ENCODE measurements at places on chromosomes 7 and 10.

GRCh38 chr10:62636825-62637248 is 167.7 kb upstream of the ADO start:
- DNase-seq = no peak

GRCh38 chr7:91553410-91553895 is 289.2 kb downstream of the FZD1 start:
- no peak for DNase-seq

GRCh38 chr10:76015245-76015644 is 583.8 kb downstream of the LRMDA start:
- no peak for DNase-seq

DNA sequence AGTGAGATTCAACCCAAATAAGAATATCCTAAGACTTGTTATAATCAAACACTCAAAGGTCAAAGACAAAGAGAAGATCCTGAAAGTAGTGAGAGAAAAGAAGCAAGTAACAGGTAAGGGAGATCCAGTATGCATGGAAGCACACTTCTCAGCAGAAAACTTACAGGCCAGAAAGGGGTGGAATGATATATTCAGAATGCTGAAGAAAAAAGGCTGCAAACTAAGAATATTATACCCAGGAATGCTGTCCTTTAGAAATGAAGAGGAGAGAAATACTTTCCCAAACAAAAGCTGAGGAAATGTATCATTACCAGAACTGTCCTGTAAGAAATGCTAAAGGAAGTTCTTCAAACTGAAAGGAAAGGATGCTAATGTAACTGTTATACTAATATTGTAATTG is 12.6 kb upstream of the ZNF746 start:
- DNase-seq = no peak

DNA sequence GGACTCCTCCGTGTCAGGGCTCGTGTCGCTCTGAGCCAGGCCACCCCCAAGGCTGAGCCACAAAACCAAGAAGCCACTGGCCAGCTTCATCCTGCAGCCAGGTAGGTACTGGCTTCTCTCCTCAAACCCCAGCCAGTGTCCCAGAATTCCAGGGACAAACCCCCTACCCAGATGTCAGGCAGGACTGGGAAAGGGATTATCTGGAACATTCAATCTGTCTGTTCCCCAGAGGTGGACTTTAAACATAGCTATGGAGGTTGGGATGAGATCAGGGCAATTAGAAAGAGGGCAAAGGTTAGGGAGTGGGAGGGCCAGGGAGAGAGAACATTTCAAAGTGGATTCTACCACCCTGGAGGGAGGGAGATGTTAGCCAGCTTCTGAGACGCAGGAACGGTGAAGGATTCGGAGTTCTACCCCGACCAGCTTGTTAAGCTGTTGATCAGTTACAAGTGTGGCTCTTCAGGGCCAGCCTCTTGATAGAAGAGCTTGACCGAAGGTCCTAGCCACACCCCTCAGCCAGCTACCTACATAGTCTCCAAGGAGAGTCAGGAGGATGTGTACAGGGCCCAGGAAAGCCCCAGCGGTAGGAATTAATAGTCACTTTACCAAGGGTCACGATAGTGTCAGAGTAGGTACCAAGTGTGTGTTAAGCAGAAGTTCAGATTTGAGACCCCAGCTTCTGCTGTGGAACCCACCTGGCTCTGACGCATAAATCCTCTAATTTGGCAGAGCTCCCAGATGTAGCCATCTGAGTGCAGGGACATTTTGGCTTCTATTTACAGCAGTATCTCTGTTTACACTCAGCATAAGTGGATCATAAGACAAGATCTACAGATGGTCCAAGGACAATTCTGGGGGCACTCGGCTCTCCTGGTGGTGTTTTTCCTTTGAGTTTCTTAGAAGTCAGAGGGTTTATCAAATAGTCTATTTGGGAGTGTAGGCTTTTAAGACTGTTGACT is at the start of gene PLA2G12B:
Gene PLA2G12B (minus strand): TSS at position 211 of the 959 bp plus-strand sequence. CDS start 121 bp downstream, at position 90.
- peak; percentile 47 for DNase-seq

- DNase-seq = no peak
Observed at GRCh38 chr10:133229265-133230043, 563 bp upstream of the UTF1 start.

- DNase-seq = no peak
Observed at GRCh38 chr10:69512901-69513300, 60.3 kb downstream of the NEUROG3 start.

DNA sequence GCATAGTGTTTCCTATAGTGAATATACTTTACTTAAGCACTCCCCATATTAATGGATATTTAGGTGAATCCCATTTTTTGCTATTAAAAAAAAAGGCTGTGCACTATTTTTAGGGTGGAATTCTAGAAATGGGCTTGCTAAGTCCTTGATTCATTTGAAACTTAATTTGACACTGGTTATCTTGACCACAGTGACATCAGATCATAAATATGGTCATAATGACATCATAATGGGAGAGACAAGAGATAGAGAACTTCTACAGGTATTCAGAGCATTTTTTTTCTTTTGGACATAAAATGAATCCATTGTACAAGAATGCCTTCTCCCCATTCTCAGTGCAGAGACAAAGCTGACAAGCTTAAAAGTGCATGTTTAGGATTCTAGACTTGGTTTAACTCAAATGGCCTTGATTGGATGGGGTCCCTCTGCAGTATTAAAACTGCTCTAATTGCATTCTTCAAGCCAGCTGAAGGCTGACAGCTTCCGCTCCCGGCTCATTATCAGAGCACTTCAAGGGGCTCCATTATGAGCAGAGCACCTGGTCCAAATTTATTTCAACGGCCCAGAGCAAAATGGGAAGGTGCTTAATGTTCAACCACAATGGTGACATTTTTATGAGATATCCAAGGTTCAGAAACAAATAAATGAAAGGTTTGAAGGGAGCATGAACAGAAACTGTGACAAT is 104.8 kb downstream of the JAZF1 start:
- no peak for DNase-seq

DNA sequence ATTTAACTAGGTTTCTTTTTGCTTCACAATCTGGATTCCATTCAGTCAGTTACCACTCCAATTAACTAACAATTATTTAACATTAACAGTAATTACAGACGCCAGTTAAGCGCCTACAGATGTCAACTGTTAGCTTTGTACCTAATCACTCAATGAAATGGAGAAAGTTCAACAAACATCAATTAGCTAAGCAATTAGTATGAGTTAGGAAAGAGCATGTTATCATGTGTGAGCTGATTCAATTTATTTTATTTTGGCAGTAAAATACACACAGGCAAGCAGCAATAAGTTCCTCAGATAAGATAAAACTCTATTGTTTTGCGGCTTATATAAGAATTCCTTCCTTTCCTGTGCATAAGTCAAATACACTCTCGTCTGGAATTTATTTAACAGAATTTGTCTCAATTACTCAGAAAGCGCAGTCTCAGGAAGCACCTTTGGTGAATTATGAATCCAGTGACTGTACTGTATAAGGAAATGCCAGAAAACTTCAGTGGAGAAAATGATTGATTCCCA is 427.1 kb upstream of the GALNT17 start:
- peak; percentile 31 for DNase-seq

- DNase-seq = no peak
Observed at GRCh38 chr10:97043563-97043855, 142.2 kb downstream of the SLIT1 start.

Data from NCI-H1694 treated with DMSO at 0.1 percent for 48 hours (cell line).